ENCODE measurements at places on chromosomes 5 and 9. TPM values are rescaled to one million over a fixed set of nuclear protein-coding genes. Genes with fewer than 3 reads are reported as not detected.

- DNase-seq, result peak; percentile 37
These were observed 162.2 kb downstream of the OXCT1 start for GRCh38 chr5:41707853-41708603.

GRCh38 chr9:81053298-81054025 is 635.9 kb downstream of the TLE1 start:
- no peak for DNase-seq

GRCh38 chr5:80417973-80418372 is 10.1 kb downstream of the ZFYVE16 start:
- no peak for DNase-seq

GRCh38 chr9:120950421-120951388 is 24.1 kb upstream of the TRAF1 start:
- DNase-seq, result no peak

PCSK5 gene
- 2.4 TPM for total RNA-seq

Data from mammary epithelial cell (primary cell).